Osteocyte (in vitro differentiated cells): ENCODE measurements at places on chromosomes 1 and 21. TPM values are rescaled to one million over a fixed set of nuclear protein-coding genes. Genes with fewer than 3 reads are reported as not detected.

GRCh38 chr1:239025223-239025622 is 361.1 kb upstream of the CHRM3 start:
- no peaks in the 10 kb centered on the region for H3K27me3 ChIP-seq
- H3K27ac ChIP-seq, result no peak overlapping the region
- no peaks in the 10 kb centered on the region for H3K36me3 ChIP-seq
- no peak overlapping the region for H3K4me3 ChIP-seq

DNA sequence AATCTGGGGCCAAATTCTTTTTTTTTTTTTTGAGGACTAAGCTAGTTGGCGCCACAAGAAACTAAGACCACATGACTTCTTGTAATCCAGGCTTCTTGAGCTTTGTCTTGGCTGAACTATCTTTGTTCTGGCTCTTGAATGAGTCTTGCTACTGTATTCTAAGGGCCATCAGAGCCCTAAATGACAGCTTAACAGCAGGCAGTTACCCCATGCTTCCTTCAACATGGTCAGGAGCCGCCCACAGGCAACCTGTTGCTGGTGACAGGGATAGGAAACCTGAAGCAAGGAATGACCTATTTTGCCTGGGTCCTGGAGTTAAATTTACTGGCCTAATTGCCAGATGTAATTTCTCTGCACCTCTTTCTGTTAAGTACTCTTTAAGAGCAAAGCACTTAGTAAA is 188.2 kb upstream of the PLXNA2 start:
- no peaks in the 10 kb centered on the region for H3K4me1 ChIP-seq
- no peaks in the 10 kb centered on the region for H3K36me3 ChIP-seq
- H3K27ac ChIP-seq, result no peak overlapping the region
- no peak overlapping the region for H3K4me3 ChIP-seq
- no peak for DNase-seq

DNAJC6 gene
- 50.8 and 53.8 TPM in 2 replicates for total RNA-seq

LORICRIN gene
- not detected in 2 replicates for total RNA-seq

DNA sequence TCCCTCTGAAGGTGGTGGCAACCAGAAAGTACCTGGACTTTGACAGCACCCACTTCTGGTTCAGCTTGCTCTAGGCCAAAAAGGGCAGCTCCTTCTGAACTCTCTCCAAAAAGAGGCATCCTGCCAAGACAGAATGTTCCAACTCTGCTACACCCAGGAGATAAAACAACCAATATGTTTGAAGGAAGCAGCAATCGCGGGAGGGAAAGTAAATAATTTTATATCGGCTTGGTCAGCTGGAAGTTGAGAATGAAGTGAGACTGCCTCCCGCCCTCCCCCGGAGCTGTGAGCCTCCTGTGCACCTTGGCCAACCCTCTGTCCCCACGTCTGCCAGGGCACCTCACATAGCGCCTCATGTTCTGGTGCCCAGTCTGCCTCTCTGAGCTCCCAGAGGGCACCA is 130.3 kb upstream of the ATP1A1 start:
- H3K4me3 ChIP-seq, result no peak overlapping the region
- no peak overlapping the region for H3K27ac ChIP-seq
- no peak for DNase-seq
- no peaks in the 10 kb centered on the region for H3K4me1 ChIP-seq

OR2L2 gene
- total RNA-seq, result 0.08 and 0.13 TPM in 2 replicates

FMO2 gene
- total RNA-seq, result 0.24 and 0.94 TPM in 2 replicates

GRCh38 chr1:224579526-224579925 is 36.6 kb upstream of the CNIH3 start:
- peaks cover 6% of the 10 kb centered on the region for H3K4me1 ChIP-seq
- no peaks in the 10 kb centered on the region for H3K36me3 ChIP-seq
- no peak for DNase-seq
- H3K4me3 ChIP-seq, result no peak overlapping the region
- no peak overlapping the region for H3K27ac ChIP-seq
- peaks cover 3% of the 10 kb centered on the region for H3K27me3 ChIP-seq
